GM13976 (cell line): ENCODE measurements at places on chromosomes 1 and 21.
A peak's percentile ranks its signal among the peaks of the same experiment; 100 is the strongest.

DNA sequence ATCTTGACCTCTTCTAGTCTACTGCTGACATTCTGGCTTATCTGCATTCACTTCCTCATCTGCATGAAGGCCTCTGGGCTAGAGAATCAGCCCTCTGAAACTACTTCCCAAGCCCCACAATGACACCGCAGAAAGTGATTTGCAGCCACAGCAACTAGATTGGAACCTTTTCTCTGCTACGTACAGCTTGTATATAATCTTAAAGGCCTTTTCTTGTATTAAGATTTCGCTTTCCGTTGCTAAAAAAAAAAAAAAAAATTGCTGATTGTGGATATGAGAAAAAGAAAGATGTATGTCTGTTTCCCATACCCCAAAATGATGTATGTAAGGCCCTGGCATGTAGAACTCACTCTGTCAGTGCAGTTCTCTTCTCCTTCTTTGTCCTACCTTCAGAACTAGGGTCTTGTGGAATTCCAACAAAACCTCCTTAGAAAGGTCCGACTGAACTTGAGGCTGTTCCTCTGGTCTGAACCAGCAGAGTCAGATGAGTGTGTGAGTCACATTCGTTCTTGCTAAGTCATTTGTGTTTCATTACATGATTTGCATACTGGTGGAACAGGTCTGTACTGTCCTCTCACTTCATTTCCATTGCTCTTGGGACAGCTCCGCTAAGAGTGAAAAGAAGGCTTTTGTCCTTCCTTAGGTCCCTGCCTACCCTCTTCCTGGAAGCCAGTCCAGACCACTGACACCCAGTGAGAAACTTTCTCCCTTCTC lies 62.7 kb downstream of the PLPP3 start:
- DNase-seq, result peak; percentile 45

- no peak for DNase-seq
Observed at GRCh38 chr1:222552882-222553281, 5.0 kb upstream of the HHIPL2 start.

DNA sequence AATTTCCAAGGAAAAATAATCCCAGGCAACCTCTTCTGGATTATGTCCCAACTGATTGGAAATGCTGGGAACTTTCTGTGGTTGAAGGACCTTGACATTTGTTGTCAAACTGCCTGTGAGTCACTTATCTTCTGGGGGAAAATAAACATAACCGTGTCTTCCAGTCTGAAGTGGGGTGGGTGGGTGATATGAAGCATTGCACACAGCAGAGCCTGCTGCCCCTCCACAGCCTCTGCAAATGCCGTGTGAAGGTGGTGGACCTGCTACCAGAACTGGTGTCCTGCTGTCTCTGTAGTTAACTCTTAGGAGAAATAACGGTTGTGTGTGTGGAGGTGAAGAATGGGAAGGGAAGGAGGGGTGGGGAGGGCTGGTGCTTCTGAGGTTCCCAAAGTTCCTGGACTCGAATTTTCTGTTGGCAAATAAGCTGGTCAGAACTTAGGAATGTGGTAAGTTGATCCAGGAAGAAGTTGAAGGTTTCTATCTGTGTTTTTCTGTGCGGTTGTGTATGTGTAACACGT lies 23.2 kb downstream of the GALNT2 start:
- no peak for DNase-seq

DNA sequence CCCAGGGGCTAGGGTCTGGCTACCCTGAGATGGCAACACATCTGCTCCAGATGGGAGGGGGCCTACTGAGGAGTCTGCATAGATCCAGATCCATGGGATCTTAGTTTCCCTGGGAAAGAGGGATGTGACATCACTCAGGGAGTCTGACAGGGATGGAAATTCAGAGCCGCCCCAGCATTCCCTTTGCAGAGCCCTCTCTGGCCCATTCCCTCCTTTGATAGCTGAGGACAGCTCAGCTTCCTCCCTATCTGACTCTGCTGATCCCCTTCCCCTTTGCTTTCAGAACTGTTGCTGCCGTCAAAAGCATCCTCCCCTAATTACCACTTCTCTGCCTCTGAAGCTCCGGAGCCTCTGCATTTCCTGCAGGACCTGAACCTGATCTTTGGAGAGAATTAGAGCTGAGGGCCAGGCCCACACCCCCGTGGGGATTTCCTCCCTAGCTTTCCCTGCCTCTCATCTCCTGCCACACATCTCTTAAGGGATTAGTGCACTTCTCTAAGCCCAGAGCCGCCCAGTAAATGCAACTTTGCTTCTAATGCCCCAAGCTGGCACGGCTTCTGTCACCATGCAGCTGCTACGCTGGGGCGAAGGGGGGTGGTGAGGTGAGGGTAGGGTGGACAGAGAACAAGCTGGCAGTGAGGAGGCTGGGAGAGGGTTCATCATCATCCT lies 9.5 kb upstream of the ASCL5 start:
- no peak for DNase-seq

DNA sequence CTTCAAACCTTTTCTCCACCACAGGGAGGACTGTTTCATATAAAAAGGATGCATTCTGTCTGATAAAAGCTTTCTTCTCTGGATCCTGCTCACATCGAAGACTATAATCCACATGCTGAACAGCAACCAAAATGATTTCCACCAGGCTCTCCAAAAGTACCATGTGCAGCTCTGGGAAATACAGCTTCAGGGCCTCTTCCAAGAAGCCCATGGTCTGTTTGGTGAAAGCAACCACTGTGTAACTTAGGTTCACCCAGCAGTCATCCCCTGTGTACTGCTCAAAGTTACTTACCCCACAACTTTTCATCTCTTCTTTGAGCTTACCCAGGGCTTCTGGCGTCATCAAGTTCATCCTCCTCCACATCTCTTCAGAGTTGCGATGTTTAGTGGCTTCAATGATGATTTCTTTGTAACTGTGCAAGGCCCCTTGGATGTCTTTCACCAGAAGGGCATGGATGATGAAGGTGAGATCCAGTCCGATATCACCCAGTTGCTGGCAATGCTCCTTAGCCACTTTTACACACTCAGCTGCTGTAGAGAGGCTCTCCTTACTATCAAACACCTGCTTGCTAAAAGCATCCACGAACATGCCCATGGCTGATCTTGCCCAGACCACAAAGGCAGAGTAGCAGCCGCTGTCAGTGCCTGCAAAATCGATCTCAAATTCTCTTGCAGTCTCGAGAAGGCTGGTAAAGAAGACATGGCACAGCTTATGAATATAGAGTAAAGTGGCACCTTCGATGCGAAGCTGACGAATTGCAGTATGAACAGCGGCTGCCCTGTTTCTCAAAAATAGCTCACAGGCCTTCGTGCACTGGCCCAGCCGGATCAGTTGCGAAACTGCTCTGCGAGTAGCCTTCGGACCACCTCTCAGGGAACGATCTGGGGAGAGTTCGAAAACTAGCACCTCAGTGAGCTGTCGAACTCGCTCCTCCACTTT lies 1.7 kb downstream of the EXOC8 start:
- DNase-seq, result no peak

DNA sequence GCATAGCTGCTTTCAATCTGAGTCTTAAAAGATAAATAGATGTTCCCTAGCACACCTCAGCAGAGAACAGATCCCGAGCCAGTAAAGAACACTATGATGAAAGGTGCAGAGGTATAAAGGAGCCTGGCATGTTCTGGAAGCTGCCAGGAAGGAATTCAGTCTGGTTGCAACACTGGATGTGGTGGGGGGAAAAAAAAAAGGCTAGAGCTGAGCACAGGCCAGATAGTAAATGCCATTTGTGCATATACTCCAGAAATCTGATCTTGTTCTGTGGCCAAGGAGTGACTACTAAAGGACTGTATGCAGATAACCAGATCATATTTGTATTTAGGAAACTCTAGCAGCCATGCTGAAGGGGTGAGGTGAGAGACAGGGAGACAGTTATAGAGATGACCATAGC lies 240.3 kb downstream of the VAV3 start:
- no peak for DNase-seq

- DNase-seq, result no peak
Observed at GRCh38 chr1:198530953-198531352, 9.5 kb downstream of the ATP6V1G3 start.

DNA sequence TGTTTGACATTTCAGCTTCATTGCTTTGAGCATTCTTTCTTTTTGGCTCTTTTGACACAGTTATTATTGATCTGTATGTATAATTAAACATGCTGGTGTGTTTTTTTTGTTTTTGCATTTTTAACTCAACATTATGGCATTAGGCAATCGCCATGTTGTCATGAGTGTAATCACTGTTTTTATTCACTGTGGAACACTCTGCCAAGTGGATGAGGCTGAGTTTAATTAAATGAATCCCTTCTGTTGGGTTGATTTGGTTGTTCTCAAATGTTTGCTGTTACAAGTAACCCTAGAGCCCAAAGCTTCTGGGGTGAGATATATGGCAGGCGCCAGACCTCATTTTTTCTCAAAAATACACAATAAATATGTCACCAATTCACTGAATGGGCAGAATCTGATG lies 428.1 kb downstream of the MATN1 start:
- no peak for DNase-seq

DNA sequence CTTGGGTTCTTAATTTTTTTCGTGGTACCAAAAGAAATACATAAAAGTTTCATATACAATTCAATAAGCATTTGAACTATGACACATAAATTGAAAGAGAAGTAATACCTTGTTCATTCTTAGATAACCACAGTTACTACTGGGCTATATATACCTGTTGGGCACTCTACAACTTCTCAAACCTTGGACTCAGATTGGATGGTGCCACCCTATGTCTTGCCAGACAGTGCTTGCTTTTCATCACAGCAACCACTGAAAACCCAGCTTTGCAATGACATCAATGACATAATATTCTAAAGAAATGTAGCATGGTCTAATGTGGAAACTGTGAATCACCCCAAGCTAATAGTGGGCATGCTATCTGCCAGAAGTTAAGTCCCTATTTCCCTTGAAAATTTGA lies 62.8 kb upstream of the DPH5 start:
- DNase-seq, result no peak

- no peak for DNase-seq
Observed at GRCh38 chr1:94812985-94813384, 7.2 kb upstream of the SLC44A3 start.

DNA sequence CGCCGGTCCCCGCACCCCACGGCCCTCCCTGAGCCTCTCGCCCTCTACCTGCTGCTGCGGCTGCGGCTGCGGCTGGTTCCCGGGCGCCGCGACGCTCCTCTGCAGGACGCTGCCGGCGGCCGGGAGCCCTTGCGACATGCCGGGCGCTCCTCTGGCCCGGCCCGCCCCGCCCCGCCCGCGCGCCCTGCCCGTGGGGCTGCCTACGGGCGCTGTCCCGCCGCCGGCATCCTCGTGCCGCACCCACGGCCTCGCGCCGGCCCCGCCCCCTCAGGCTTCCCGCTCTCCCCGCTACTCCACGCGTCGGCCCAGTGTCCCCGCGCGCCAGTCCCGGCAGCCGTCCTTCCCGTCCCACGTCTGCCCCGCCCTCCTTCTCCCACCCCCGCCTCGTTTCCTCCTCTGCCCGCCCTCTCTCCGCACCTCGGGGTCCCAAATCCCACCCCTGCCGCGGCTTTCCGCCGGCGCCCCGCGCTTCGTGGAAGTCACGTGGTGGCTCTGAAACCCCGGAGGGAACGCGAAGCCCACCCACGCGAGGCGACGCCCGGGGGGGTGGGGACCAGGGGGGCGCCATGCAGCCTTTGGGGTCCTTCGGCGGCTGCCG lies at the start of gene BATF3:
BATF3 (minus strand) TSS at position 216 of the 598 bp plus-strand sequence; CDS start at position 138, 78 bp downstream.
- DNase-seq, result peak; percentile 59

- DNase-seq, result no peak
Observed at GRCh38 chr1:93614541-93614940, 67.1 kb downstream of the BCAR3 start.

- peak; percentile 67 for DNase-seq
Observed at GRCh38 chr1:206803221-206803730, 31.0 kb upstream of the IL10 start.

DNA sequence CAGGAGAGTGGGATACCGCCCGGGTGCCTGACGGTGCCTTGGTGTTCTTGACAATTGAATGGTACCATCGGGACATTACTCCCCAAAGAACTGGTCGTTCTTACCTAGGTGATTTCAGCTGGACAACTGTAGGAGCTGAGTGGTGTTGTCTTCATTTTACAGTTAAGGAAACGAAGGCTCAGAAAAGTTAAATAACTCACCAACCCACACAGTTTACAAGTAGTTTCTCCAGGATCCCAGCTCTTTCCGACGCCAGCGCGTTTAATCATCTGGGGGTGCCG lies 1.6 kb downstream of the PIK3CD start:
- no peak for DNase-seq

- DNase-seq, result no peak
Observed at GRCh38 chr1:16938351-16939321, 16.9 kb downstream of the CROCC start.

DNA sequence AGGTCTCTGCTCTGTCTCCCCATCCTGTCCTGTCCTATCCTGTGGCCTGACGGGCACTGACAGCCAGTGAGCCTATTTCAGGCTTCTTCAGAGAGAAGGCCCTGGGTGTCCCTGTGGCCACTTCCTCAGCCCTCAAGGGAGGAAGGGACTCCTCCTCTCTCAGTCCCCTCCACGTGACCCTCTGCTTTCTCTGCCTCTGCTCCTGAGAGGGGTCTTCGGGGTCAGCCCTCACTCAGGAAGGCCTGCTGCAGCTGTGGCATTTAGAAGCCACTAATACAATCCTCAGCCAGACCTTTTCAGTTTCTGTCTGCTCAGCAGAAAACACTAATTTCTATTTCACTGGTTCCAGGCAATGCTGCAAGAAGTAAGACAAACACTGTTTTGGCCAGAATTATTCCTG lies 43.6 kb upstream of the ETV3 start:
- DNase-seq, result no peak

DNA sequence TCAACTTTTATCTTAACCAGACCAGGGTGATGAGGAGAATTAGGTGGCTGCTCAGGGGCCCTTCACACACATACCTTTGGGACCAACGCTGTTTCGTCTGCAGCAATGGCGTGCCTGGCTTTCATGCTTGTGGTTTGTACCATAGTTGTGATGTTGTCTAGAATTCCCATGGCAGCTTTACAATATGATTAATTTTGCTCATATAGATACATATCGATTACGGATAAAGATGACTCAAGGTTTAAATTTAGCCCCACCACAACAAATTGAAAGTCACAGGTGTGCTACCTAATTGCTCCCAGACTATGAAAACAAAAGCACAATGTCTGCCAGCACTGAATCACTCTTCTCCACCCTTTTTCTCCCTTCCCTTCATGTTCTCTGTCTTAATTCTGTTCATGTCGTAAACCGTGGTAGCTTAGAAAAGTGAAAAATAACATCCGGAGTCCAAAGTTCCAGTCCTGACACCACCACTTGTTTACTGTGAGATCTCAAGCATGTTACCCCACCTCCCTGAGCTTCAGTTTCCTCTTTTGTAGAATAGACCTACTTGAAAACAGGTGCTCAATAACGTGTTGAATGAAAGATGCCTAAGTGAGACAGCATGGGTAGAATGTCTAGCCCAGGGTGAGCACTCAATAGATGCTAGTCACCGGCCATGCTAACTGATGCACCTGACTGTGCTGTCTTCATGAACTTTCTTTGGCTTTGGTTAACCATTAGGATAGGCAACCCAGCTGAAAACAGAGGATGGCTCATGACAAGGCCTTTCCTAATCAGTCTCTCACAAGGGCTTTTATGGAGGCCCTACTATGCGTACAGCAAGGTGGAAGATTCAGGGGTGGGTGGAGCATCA lies 22.1 kb upstream of the JUN start:
- no peak for DNase-seq

- DNase-seq, result peak; percentile 89
Observed at GRCh38 chr1:89762779-89763648, 57.8 kb upstream of the LRRC8D start.
